ENCODE measurements at places on chromosomes 3 and 15. TPM values are rescaled to one million over a fixed set of nuclear protein-coding genes. Genes with fewer than 3 reads are reported as not detected.

SENP2 gene
- 18.2 TPM for total RNA-seq

PRTG gene
- total RNA-seq = 10.6 TPM

SSR3 gene
- 160 TPM for total RNA-seq

TMEM41A gene
- total RNA-seq = 19.8 TPM

ANKRD63 gene
- 0.41 TPM for total RNA-seq

CDHR4 gene
- total RNA-seq = 0.21 TPM

TP63 gene
- 0.12 TPM for total RNA-seq

GADL1 gene
- not detected for total RNA-seq

PARL gene
- total RNA-seq = 64.6 TPM

ST6GAL1 gene
- 4.5 TPM for total RNA-seq

PROK2 gene
- not detected for total RNA-seq

FBLN2 gene
- total RNA-seq = 2.1 TPM

Data from A549 treated with GW870086 at 1 μM for 4 hours (cell line).